ENCODE measurements at places on chromosomes 7 and 10.

DNA sequence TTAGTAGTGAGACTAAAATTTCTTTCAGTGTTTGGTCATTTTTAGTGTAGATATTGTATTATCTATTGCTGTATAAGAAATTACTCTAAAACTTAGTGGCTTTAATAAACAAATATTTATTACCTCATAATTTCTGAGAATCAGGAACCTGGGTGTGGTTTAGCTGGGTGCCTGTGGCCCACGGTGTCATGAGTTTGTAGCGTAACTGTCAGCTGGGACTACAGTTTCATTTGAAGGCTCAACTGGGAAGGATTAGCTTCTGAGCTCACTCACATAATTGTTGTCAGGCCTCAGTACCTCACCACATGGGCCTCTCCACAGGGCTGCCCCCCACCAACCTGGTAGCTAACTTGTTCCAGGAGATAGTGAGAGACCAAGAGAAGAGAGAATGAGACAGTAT, 98.5 kb downstream of the SRI start:
- DNase-seq, result no peak

GRCh38 chr7:116328161-116328560, 117.8 kb downstream of the TES start:
- DNase-seq, result peak; percentile 35

DNA sequence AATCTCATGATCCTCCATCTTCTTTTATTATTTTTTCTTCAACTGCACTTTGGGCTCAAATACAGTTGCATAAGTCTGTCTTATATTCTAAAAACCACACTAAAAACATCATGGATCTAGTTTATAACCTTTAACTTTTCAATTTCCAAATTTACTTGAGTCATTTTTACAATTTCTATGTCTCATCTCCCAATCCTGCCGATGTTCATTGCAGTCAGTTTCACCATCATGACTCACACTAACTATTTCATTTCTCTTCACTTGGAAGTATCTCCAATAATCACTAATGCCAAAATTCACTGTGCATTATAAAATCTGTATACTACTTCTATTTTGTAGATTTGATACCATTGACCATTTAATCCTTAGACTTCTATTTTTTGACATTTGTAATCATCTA, 806.9 kb upstream of the SORCS1 start:
- peak; percentile 78 for DNase-seq

- DNase-seq, result no peak
Observed at GRCh38 chr7:76359978-76360638, 1.3 kb upstream of the YWHAG start.

All from fibroblast of the conjunctiva (primary cell).